Mammary epithelial cell (primary cell): ENCODE measurements at places on chromosomes 4 and X. TPM values are rescaled to one million over a fixed set of nuclear protein-coding genes. Genes with fewer than 3 reads are reported as not detected.

The FAT4 gene
- polyA plus RNA-seq, result 0.42 TPM

The FAM236D gene
- polyA plus RNA-seq, result not detected

The REELD1 gene
- polyA plus RNA-seq, result not detected

The MAGEA11 gene
- not detected for polyA plus RNA-seq

The UGT2B17 gene
- polyA plus RNA-seq, result not detected

The SPON2 gene
- polyA plus RNA-seq, result 0.11 TPM

The ATP2B3 gene
- polyA plus RNA-seq, result not detected

The SULT1B1 gene
- 0.19 TPM for polyA plus RNA-seq
